NCI-H1105 treated with DMSO at 0.1 percent for 48 hours (cell line): ENCODE measurements at places on chromosomes 7 and 10.

DNA sequence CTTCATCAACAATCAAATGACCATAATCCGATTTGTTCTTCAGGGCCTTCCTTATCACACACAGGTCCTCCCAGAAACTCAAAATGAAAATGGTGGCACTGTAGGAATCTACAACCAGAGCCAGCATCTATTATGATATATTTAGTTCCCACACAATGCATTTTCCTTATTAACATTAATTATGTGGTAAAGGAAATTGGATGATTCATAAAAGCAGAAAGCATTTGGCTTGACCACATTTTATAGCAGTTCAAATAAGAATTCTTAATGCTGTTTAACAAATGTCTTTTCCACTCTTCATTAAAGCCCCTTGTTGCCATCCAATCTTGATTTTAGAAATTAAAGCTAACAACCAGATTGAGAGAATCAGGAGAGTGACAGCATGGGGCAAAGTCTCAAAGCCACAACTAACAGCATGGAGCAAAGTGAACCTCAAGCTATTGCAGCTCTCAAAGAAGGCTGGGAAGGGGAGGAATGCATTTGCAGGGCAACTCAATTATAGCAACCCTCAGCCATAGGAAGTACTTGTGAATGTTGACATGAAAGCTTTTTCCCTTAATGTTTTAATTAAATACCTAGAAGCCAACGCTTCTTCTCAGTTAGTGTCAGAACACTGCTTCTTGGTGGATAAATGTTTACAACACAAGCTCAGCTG lies 549.1 kb downstream of the NXPH1 start:
- DNase-seq, result no peak

DNA sequence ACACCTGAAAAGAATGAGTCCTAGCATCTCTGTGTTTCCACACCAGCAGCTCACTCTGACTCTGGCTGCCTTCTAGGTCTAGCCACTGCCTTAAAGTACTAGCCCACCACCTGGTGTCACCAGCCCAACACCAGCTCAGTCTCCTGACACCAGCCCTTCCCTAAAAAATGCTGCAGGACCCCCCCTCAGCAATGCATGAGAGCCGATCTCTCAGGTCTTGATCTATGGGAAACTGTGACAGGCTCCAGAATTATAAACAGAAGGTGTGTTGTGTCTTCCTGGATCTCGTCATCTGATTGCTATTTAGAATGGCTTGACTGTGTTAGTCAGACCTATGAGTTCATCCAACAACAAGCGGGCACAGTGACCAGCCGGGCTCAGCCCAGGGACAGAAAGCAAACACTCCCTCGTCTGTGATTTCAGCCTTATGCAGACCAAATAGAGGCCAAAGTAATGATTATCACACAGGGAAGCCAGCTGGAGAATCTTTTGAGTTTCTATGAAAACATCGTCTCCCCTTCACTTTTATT lies 66.6 kb downstream of the CUBN start:
- DNase-seq, result no peak

- peak; percentile 59 for DNase-seq
Observed at GRCh38 chr10:35643151-35644049, 1.3 kb upstream of the FZD8 start.

- no peak for DNase-seq
Observed at GRCh38 chr10:6173203-6173602, 29.5 kb upstream of the PFKFB3 start.

GRCh38 chr7:70568674-70569334 lies 563.1 kb upstream of the GALNT17 start:
- DNase-seq, result no peak

- no peak for DNase-seq
Observed at GRCh38 chr7:158805937-158806336, 23.4 kb downstream of the ESYT2 start.

- no peak for DNase-seq
Observed at GRCh38 chr10:119095640-119096039, 8.3 kb upstream of the DENND10 start.

DNA sequence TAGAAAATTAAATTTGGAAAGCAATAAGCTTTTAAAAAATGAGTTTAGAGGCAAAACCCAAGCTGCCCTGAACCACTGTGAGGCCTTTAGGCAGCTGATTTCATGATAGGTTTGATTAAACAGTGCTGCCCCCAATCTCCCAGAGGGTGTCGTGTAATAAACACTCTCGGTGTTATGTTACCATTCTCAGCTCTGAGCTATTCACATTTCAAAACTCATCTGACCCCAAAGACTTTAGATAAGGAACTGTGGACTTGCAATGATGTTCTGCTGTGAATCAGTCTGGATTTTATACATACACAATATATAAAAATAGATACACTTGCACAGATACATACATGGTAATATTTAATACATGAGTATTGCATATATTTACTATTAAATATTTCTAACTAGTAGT lies 120.4 kb downstream of the MALRD1 start:
- DNase-seq, result no peak

DNA sequence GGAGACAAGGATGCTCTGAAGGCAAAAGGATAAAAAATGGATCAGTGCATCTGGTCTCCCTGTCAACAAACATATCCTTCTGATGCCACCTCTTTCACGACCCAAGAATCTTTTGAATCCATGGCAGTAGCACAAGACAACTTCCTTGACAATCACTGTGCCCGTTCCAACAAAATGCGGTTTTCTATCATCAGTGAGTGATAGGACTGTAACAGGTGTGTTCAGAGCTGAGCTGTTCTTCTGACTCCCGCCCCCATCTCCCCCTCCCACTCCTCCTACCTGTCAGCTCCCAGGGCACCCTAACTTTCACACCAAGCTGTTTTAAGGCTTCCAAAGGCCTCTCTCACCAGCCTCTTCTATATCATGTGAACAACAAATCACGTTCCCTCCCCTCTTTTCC lies 74.8 kb downstream of the PARD3 start:
- no peak for DNase-seq

- DNase-seq, result no peak
Observed at GRCh38 chr10:666237-667012, 23.0 kb downstream of the DIP2C start.

GRCh38 chr7:45670717-45671116 lies 96.5 kb downstream of the ADCY1 start:
- no peak for DNase-seq

- DNase-seq, result no peak
Observed at GRCh38 chr7:106978425-106979420, 65.8 kb upstream of the PRKAR2B start.

DNA sequence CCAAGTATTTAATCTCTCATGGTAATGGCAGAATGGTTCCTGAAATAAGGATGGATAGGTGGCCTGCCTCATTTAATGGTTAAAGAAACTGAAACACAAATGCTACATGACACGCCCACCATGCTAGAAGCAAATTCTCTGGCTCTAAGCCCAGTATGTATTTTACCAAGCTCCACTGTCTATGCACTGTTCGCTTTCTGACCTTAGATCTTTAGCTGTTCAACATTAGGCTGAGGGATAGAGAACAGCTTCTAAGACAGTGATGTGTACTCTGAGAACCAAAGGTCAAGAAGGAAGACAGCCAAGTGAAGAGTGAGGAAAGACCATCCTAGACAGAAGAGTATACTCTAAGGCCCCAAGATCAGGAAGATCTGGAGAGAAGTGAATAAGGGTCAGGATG lies 26.6 kb downstream of the FAM3C start:
- DNase-seq, result peak; percentile 30

GRCh38 chr10:130894471-130894870 lies 417.1 kb downstream of the TCERG1L start:
- DNase-seq, result no peak

- no peak for DNase-seq
Observed at GRCh38 chr10:4001811-4002210, 216.8 kb upstream of the KLF6 start.

- DNase-seq, result no peak
Observed at GRCh38 chr10:72283131-72283530, 9.4 kb downstream of the DDIT4 start.

DNA sequence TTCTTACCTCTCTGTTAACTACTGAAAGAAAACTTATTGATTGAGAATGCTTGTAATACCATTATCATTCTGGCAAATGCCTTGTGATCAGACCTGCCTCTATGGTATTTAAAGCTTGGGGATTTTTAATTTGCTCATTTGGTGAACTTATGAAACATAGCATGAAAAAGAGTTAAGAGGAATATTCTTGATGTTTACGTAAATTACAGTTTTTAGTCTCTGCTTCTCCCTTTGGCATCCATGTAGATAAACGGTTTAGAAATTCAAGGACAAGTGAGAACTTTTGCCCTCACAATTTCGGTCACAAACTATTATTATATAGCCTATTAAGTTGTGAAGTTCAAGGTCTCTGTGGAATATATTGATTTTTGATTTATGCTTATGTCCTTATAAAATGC lies 11.2 kb upstream of the CELF2 start:
- no peak for DNase-seq

DNA sequence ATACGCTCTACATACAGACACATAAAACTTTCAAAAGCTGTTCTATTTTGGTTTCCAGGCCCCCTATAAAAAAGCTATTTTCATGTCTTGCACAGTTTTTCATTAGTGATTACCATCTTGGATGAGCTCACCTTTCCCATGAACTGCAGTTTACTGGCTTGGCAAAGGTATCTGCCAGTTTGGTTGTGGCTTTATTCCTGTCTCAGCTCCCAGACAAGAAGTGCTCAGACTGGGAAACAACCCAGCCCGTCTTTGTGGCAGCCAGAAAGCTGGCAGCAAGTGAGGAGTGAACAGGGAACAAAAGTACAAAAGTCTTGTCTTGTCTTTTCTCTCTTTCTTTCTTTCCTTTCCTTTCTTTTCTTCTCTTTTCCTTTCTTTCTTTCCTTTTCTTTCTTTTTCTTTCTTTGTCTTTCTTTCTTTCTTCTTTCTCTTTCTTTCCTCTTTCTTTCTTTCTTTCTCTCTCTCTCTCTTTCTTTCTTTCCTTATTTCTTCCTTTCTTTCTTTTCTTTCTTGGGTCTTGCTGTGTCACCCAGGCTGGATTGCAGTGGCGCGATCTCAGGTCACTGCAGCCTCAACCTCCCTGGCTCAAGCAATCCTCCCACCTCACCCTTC lies 138.8 kb downstream of the CFAP58 start:
- no peak for DNase-seq

- DNase-seq, result no peak
Observed at GRCh38 chr7:50594734-50595485, 29.7 kb upstream of the DDC start.

- DNase-seq, result no peak
Observed at GRCh38 chr7:134818613-134819345, 39.3 kb downstream of the CALD1 start.

DNA sequence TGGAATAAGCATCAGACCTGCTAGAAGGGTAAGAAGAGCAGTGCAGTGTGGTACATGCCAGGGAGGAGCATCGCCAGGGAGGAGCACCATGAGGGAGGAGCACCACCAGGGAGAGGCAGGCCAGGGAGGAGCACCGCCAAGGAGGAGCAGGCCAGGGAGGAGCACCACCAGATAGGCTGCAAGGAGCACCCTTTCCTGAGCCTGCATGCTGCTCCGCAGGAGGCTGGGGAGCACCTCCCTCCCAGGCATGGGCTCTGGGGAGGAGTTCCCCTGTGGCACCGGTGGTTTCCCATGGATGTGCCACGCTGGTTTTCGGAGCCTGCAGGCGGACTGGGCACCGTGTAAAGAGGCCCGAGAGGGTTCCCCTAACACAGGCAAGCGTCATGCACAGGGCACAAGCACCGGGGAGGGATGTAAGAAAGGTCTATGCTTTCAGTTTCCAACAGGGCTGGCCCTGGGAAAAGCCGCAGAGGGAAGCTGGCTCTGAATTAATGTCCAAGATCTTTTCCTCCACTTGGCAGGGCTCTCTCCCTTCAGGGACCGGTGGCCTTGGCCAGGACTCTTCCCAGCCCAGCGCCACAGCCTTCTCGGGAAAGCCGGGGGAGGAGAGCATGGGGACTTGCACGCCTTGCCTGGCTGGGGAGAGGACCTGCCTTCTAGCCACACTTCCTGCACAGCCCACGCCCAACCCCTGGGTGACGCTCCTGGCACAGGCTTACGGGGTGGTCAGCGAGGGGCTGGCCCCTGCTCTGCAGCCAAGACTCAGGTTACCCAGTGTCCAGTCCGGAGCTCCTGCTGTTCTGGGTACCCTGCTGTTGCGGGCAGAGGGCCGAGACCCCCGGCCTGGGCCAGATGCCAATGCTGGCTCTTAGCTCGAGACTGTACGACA lies 11.5 kb upstream of the GPER1 start:
- no peak for DNase-seq

GRCh38 chr10:51075873-51076229 lies 1.6 kb downstream of the PRKG1 start:
- no peak for DNase-seq

DNA sequence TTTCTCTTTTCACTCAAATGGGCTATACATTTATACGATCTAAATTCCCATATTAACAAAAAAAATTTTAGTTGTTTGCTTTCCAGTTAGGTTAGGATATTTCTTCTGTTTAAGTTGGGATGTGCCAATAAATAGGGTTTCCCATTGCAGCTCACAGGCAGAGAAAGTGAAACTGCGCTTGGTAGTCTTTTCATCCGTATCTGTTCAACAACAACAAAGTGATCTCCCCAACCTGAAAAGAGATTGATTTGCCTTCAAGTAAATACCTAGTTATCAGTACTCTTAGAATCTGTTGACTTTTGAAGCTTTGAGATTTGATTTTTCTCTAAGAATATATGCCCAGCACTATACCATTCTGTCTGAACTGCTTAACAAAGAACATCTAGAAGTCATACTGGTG lies 143.4 kb downstream of the DYNC1I1 start:
- DNase-seq, result peak; percentile 76

DNA sequence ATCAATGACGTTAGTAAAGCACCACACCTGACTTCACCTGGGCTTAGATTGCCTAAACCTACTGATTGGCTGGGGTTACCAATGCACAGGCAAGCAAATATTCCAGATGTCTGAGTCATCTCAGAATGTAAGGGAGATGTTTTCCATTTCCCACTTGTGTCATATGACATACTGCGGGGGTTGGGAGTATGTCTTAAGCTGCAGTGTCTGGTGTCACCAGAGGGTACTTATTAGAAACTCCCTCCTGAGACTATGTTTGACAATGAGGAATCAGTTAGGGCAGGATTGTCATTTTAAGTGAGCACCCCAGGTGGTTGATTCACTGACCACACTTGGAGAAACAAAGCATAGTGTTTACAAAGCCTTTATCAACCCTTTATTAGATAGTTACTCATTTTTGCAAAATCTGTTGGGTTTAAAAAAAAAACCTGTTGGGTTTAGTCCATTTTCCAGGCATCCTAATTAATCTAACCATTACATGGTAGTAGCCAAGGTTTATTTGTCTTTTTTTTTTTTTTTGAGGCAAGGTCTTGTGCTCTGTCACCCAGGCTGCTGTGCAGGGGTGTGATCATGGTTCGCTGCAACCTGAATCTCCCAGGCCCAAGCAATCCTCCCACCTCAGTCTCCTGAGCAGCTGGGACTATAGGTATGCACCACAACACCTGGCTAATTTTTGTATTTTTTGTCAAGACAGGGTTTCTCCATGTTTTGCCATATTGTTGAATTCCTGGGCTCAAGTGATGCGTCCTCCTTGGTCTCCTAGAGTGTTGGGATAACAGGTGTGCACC lies 72.5 kb downstream of the CDK6 start:
- DNase-seq, result no peak

- no peak for DNase-seq
Observed at GRCh38 chr7:86411814-86412213, 231.9 kb upstream of the GRM3 start.
